Activated CD4-positive, alpha-beta T cell treated with anti-CD3 and anti-CD28 coated beads, Interleukin-2, amount 10 ng/mL, durations not matched to agents 7 days and 5 days (primary cell): ENCODE measurements at places on chromosomes 3 and 15. TPM values are rescaled to one million over a fixed set of nuclear protein-coding genes. Genes with fewer than 3 reads are reported as not detected.

DNA sequence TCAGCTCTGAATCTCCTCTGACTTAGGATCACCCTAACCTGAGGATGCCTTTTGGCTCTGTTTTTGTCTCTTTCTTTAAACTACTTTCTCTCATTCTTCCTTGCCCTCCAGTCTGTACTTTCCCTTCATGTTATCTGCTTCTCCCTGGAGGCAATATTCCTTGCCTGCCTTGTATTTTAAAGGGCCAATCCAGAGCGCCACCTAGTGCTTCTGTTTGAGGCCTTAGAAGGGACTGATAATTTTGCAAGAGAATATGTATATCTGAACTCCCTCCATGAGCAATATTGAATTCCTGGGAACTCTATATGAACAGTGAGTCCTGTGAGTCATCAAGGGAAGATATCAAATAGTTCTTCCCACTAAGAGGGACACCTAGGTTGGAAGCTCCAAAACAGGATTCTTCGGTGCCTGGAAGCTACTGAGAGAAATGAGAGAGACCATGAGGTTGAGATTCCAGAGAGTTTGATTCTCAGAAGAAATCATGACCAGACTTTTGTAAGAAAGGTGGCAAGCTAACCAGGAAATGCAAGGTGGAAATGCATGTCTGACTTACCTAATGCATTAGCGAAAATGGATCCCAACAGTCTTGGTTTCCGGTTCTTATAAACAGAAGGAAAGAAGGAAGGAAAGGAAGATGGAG lies 203.8 kb upstream of the CD96 start:
- H3K27ac ChIP-seq, result no peak overlapping the region
- DNase-seq, result peak; percentile 64
- no peak overlapping the region for H3K4me3 ChIP-seq
- peaks cover 9% of the 10 kb centered on the region for H3K36me3 ChIP-seq

GRCh38 chr3:194276768-194277103 lies 74.4 kb downstream of the CPN2 start:
- peaks cover 7% of the 10 kb centered on the region for H3K4me1 ChIP-seq
- H3K27ac ChIP-seq, result no peak overlapping the region
- H3K27me3 ChIP-seq, result peaks cover 4% of the 10 kb centered on the region

DNA sequence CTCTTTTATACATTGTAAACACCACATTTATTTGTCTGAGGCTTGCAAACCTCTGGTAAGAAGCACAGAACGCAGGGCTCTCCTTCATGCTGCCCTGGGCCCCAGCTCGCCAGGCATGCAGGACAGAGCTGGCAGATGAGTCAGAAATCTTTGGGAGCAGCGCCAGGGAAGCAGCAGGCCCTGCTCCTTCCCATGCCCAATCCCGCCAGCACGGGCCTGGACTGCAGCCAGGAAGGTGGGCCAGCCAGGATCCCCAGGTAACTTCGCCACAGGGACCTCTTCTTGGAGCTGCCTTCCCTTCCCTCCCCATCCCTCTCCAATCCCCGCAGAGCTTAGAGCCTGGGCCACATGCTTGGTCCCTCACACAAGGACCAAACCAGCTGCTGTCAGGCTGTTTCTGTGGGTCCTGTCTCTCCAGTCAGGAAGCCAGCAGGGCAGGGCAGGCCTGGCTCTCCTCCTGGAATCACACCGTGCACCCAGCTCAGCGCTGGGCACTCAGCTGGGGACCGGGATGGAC lies 8.8 kb downstream of the STOML1 start:
- peaks cover 4% of the 10 kb centered on the region for H3K27me3 ChIP-seq
- no peak overlapping the region for H3K4me3 ChIP-seq
- peak overlapping the region; percentile 89 for H3K27ac ChIP-seq
- H3K4me1 ChIP-seq, result peaks cover 57% of the 10 kb centered on the region
- H3K36me3 ChIP-seq, result peaks cover 11% of the 10 kb centered on the region

GRCh38 chr3:38497031-38497430 lies 891 bp downstream of the EXOG start:
- H3K4me1 ChIP-seq, result peaks cover 21% of the 10 kb centered on the region
- no peak for DNase-seq
- peak overlapping the region; percentile 93 for H3K27ac ChIP-seq

GRCh38 chr3:117547956-117548550 lies 838.5 kb downstream of the TUSC7 start:
- no peaks in the 10 kb centered on the region for H3K4me1 ChIP-seq
- H3K27ac ChIP-seq, result no peak overlapping the region
- DNase-seq, result no peak
- no peak overlapping the region for H3K4me3 ChIP-seq

GRCh38 chr3:158095814-158096704 lies 10.2 kb downstream of the SHOX2 start:
- H3K27ac ChIP-seq, result peak overlapping the region; percentile 25
- H3K4me3 ChIP-seq, result peak overlapping the region; percentile 26

DNA sequence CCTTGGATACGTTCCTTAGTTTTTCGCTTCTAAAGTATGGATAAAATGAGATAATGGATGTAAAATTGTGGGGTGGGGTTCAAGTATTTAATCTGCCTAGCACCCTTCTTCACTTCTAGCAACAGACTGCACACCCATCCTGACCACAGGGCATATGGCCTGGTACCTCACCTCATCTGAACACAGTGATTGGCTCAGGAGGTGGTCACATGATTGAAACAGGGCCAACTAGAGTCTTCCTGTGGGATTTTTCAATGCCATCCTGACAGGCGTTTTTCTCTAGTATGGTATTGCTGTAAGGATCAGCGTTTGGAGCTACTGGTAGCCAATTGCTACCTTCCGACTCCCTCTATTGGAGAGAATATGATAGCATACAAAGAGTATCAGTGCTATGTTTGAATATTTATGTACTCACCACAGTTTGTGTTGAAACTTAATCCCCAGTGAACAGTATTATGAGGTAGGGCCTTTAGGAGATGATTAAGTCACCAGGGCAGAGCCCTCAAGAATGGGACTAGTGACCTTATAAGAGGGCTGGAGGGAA lies 172.2 kb downstream of the PPM1L start:
- no peak for DNase-seq
- H3K4me3 ChIP-seq, result no peak overlapping the region
- H3K27ac ChIP-seq, result no peak overlapping the region
- H3K27me3 ChIP-seq, result peaks cover 20% of the 10 kb centered on the region

GRCh38 chr15:38226608-38227266 lies 25.9 kb upstream of the SPRED1 start:
- H3K4me1 ChIP-seq, result no peaks in the 10 kb centered on the region
- H3K4me3 ChIP-seq, result no peak overlapping the region
- H3K27ac ChIP-seq, result no peak overlapping the region

GRCh38 chr3:10015461-10015904 lies 10.8 kb upstream of the FANCD2 start:
- peaks cover 7% of the 10 kb centered on the region for H3K36me3 ChIP-seq
- H3K27me3 ChIP-seq, result peaks cover under 1% of the 10 kb centered on the region
- no peak for DNase-seq
- H3K27ac ChIP-seq, result no peak overlapping the region
- no peak overlapping the region for H3K4me3 ChIP-seq
- H3K4me1 ChIP-seq, result peaks cover 9% of the 10 kb centered on the region

GRCh38 chr15:87767516-87767915 lies 489.0 kb downstream of the NTRK3 start:
- no peak overlapping the region for H3K4me3 ChIP-seq
- H3K4me1 ChIP-seq, result no peaks in the 10 kb centered on the region
- no peak for DNase-seq
- no peaks in the 10 kb centered on the region for H3K27me3 ChIP-seq

DNA sequence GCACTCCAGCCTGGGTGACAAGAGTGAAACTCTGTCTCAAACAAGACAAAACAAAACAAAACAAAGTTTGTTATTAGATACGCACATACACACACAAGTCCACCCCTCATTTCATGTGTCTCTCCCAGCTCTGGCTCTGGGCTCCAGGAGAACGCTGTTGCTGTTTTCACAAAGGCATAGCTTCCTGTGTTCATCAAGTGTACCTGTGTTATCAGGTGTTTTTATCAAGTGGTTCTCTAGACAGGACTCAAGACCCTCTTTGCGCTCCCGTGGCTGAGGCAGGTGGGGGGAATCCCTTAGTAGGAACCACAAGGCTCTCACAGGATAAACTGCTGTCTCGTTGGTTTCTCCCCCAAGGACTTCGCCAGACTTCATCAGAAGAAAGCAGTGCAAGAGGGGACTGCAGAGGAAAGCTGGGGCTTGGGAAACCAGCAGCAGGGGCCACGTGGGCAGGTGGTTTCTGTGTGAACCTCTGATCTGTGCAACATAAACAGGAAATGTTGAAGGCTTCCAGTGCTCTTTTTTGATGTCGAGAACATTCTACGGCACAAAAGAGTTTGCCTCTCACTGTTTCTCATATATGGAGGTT lies 6.9 kb upstream of the PPP1R2 start:
- peak overlapping the region; percentile 92 for H3K27ac ChIP-seq
- no peaks in the 10 kb centered on the region for H3K27me3 ChIP-seq
- H3K4me1 ChIP-seq, result peaks cover 86% of the 10 kb centered on the region
- H3K36me3 ChIP-seq, result peaks cover 7% of the 10 kb centered on the region
- peak overlapping the region; percentile 69 for H3K4me3 ChIP-seq

DNA sequence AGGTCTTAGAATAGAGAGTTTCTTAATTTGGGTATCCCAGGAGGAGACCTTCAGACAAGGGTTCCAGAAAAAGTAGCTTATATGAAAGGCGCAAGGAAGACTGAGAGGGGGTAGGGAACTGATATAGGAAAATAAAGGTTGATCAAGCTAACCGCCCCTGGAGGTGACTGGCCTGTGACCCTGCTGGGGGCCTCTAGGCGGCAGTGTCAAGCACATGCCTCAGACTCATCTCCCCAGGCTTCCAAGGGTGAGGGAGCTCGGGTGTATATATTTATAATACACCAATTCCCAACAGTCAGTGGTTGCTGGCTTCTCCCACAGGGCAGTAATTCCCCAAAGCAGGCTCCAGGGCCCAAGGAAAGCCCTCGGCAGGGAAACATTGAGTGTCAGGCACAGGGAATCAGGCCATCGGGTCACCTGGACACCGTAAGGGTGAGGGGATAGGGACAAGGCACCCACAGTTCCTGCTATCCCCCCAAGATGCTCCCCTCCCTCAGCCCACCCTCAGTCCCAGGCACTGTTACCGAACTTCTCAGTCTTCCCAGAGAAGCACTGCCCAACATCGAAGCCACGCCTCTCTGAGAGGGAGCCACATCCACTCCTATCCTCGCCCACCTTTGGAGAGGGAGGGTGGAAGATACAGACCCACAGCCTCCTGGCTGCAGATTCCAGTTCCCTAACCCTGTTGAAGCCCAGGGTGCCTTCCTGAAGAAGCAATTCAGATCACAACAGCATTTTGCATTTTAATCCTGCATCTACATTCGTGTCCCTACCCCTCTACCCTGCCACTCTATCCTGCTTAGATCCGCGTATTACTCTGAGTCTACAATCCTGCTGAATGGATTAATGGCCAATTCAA lies 19.5 kb upstream of the CAV3 start:
- no peaks in the 10 kb centered on the region for H3K4me1 ChIP-seq
- no peak for DNase-seq
- no peak overlapping the region for H3K27ac ChIP-seq
- H3K4me3 ChIP-seq, result no peak overlapping the region

The ROBO1 gene
- total RNA-seq, result 0.55 TPM

The IDH3A gene
- 65.1 TPM for total RNA-seq

The PAK6 gene
- 0.35 TPM for total RNA-seq

The KCNMB2 gene
- total RNA-seq, result not detected

The SLC30A4 gene
- 3.5 TPM for total RNA-seq

The AMT gene
- total RNA-seq, result 6.2 TPM

The CNTN6 gene
- not detected for total RNA-seq
